ENCODE measurements at places on chromosomes 7 and 10.
A peak's percentile ranks its signal among the peaks of the same experiment; 100 is the strongest.

DNA sequence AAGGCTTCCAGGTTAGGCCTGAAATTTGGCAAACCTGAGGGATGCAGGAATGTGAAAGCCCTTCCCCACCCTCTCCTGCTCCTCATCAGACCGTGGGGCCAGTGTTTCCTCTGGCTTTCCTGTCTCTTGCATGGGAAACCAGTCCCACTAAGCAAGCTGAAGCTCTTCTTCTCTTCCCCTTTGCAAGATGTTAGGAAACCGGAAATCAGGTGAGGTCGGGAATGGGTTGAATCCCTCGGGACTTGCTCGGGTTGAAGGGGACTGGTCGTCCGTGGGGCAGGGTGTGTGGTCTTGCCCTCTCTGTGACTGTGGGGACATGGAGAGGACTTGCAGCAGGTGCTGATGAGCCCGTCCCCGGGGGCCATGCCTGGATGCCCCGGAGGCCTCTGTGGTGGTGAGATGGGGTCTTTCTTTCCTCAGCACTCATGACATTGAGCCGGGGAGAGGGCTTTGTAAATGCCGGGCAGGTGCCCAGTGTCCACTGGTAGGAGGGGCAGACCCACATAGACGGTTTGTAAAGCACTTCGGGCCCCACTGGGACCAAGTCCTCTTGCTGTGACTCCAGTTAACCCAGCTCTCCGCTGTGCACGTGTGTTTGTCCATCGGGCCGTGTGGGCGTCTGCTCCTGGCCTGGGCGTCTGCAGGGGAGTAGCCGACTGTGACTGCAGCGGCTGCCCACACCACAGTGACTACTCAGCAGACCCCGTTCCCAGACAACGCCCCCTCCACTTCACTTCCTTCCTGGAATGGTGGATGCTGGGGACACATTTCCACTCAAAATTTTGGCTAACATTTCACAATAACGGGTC, 373.9 kb downstream of the GLRX3 start:
- no peak for DNase-seq

DNA sequence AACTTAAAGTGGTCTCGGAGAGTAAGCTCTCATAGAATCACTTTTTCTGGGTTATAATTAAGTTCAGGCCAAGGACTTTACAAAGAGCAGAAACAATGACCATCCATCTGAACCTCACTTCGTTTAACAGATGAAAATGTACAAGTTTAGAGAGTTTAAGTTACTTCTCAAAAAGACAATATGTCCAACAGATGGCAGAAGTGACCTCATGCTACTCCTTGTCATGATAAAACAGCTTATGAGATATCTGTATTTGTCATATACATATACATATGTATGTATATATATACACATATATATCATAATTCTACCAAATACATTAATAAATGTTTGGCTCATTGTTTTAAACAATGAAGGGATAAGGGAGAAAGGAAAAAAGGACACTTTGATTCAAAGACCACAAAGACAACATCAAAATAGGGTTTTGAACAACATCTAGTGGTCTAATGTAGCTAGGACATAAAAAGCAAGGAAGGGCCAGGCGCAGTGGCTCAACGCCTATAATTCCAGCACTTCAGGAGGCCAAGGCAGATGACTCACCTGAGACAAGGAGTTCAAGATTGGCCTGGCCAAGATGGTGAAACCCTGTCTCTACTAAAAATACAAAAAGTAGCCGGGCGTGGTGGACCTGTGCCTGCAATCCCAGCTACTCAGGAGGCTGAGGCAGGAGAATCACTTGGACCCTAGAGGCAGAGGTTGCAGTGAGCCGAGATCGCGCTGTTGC, 17.8 kb downstream of the NAPEPLD start:
- no peak for DNase-seq

GRCh38 chr10:30992681-30993080, 39.0 kb downstream of the ZNF438 start:
- peak; percentile 61 for DNase-seq

DNA sequence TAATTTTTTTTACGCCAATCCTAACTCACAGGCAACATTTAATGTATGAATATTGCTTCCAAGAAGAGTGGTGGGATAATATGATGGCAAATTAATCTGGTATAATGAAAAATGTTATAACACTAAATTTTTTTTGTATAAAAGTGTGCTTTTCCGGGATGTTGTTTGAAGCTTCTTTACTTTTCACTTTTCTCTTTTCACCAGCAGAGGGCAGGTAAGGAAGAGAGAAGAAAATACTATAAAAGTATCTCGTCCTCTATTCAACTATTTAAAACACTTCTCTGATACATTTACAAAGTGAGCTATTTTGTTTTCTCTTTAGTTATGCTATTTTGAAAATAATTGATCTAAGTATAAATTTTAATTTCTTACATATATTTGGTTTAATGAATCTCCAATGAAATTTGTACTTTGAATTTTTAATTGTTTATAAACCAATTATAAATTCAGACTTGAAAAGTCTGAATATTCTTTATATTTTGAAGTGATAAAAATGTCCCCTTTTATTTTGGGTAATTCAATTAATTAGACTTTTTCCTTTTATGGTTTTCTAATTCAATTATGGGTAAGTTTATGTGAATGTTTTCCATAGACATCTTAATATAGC, 20.7 kb upstream of the CFTR start:
- no peak for DNase-seq

- no peak for DNase-seq
Observed at GRCh38 chr10:88226071-88226659, 357.0 kb downstream of the RNLS start.

GRCh38 chr7:25659841-25660240, 431.6 kb upstream of the NPVF start:
- DNase-seq, result no peak

DNA sequence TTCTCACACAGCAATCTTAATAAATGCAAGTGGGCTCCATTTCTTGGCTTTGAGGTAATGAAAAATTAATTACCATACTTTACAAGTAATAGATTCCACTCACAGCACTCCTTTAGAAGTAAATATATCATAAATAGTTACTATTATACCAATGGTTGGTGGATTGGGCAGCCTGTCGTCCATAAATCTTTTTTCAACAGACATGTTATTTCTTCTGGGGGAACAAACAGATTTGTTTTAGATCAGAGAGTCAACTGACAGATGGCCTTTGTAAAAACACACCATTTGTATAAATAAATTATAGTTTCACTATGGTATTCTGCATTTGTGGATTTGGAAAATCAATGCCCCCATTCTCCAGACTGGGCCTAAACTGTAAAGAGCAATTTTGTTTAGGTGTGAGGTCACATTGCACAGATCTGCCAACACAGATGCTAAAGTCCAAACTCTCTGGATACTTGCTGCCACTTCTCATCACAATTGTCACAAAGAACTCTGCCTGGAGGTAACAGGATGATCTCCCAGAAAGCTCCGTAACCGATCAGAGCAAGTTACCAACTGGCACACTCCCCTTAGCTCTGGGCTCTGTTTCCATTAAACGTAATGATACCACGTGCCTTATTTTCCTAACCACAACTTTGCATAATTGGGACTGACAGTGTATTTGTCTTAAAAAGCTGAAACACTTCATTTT, 4.5 kb upstream of the MACROH2A2 start:
- no peak for DNase-seq

DNA sequence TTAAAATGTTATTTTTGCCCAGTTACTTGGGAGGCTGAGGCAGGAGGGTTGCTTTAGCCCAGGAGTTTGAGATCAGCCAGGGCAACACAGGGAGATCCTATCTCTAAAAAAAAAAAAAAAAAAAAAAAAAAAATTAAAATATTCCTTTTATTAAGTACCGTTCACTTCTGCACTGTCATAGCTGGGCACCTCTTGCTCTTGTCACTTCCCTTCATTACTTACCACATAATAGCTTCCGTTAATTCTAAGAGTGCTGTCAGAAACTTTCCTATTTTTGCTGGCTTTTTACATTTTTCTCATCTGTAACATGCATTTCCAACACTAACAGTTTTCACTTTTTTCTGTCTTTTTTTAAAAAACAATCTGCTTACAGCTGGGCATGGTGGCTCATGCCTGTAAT, 132.9 kb downstream of the PIP4K2A start:
- no peak for DNase-seq

- no peak for DNase-seq
Observed at GRCh38 chr7:130993671-130994365, 259.8 kb upstream of the KLF14 start.

DNA sequence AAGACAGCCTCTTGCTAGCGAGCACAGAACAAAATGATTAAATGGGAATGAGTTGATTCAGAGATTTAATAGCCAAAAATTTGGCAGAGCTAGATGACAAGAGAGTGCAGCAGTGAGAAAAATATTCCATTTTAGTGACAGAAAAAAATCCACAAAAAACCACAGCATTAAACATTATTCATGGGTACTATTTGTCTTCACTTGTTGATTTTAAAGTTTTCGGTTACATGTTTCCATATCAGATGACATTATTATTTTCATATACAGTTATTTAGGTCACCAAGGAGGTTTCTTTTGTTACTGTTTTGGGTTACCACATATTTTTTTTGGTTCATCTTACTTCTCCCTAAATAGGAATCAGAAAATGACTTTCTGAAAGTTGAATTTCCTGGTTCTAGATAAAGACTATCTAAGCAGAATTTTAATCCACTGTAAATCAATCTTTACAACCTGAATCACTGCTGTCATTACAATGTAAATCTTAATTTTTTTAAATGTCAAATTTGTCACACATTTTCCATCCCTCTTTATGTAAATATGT, 87.9 kb downstream of the SVIL start:
- DNase-seq, result no peak

DNA sequence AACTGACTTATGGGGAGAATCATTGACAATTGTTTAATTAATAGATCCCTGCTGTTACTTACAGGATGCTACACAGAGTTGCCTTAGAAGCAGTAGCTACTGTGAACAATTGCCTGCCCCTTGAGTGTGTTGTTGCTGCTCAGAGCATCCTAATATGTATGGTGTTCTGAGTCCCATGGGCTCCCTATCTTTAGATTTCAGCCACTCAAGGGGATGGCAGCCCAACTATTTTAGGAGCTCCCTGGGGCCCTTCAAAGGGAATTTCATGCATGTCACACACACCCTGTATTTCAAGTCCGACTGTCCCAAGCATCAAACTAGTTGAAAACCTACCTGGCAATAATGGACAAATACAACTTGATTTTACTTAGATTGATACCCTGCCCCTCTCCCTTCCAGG, 111.2 kb downstream of the NOC3L start:
- no peak for DNase-seq

- no peak for DNase-seq
Observed at GRCh38 chr7:121452389-121452788, 56.3 kb upstream of the FAM3C start.

GRCh38 chr10:99964791-99965190, 45.0 kb downstream of the DNMBP start:
- no peak for DNase-seq

- no peak for DNase-seq
Observed at GRCh38 chr7:22001345-22002004, 55.8 kb upstream of the CDCA7L start.

DNA sequence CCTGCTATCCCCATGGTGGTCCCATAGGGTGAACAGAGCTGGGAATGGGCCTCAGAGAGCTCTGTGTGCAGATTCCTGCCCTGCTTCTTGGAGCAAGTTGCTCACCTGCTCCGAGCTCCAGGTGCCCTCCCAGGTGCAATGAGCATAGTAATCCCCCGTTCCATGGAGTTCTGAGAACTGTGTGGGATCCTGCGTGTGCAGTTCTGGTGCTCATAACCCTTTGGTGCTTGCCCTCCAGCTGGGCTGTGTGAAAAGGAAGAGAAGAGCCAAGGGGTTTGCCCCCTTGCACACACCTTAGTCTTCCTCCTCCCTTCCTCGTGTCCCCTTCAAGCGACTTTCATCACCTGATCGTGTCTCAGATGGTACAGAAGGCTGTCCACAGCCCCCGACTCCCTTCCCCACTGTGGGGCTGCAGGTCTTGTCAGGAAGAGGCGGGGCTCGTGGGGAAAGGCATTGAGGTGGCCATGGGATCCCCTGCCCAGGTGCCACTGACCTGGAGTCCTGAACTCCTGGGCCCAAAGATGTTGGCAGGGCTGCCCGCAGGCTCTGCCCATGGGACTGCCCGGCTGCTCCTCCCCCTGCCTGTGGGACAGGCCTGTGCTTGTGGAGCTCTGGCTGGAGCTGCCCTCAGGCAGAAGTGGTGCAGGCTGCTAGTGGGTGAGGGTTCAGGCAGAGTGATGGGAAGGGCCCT, 21.9 kb upstream of the ZNF488 start:
- no peak for DNase-seq

DNA sequence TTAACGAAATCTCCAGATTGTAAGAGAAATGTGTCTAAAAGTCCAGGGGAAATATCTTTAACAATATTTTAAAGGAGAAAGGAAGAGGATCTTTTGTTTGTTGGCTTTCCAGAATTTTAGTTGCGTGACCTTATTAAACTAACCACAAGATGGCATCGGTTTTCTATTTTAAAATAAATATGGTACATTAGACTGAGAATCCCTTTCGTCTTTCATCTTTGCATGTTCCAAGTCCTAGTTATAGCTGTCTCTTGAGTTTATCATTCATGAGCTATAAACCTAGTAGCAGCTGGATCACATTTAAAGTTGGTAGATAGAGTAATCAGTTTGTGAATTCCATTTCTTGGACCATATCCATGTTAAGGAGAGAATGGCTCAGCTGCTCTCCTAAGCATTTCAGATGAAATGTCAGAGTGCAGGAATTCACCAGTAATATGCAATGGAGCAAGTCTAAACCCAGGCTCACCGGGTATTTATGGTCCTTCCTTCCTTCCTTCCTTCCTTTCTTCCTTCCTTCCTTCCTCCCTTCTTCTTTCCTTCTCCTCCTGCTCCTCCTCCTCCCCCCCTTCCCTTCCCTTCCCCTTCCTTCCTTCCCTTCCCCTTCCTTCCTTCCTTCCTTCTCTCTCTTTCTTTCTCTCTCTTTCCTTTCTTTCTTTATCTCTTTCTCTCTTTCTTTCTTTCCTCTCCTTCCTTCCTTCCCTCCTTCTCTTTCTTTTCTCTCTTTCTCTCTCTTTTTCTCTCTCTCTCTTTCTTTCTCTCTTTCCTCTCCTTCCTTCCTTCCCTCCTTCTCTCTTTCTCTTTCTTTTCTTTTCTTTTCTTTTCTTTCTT, 57.8 kb upstream of the RAB18 start:
- no peak for DNase-seq

- DNase-seq, result no peak
Observed at GRCh38 chr10:69781576-69781975, 20.1 kb upstream of the COL13A1 start.

- no peak for DNase-seq
Observed at GRCh38 chr7:12706900-12707536, 19.6 kb downstream of the ARL4A start.

GRCh38 chr7:70975754-70976153, 156.2 kb upstream of the GALNT17 start:
- no peak for DNase-seq

- DNase-seq, result peak; percentile 72
Observed at GRCh38 chr10:124044143-124044862, 49.1 kb downstream of the CHST15 start.

GRCh38 chr7:87057210-87057609, 2.2 kb downstream of the ELAPOR2 start:
- DNase-seq, result no peak
